ENCODE measurements at places on chromosomes 5 and 9.

GRCh38 chr5:25649628-25650265 is 1005.0 kb upstream of the CDH10 start:
- no peaks in the 10 kb centered on the region for H3K27me3 ChIP-seq
- H3K4me1 ChIP-seq = no peaks in the 10 kb centered on the region
- H3K4me3 ChIP-seq = no peak overlapping the region
- no peaks in the 10 kb centered on the region for H3K36me3 ChIP-seq

GRCh38 chr5:62692946-62693713 is 114.5 kb downstream of the LRRC70 start:
- peaks cover 4% of the 10 kb centered on the region for H3K4me1 ChIP-seq
- no peak for DNase-seq
- H3K27me3 ChIP-seq = peaks cover 3% of the 10 kb centered on the region

DNA sequence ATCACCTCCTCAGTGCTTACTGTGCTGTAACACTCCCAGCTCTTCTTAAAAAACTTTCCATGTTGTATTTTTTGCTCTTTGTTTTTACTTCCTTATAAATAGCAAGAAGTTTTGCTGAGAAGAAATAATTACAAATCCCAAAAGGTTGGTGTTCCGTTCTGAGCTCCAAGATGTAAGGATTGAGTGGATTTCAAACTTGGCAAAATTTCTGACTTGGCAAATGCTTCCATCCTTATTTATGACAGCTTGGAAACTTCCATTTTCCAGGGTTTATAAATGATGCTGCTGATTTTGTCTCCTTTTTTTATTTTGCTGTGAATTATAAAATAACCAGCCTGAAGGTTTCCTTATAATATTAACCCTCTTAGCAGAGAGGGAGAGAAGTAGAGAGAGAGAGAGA is 151.9 kb downstream of the NTRK2 start:
- H3K27ac ChIP-seq = no peak overlapping the region
- H3K27me3 ChIP-seq = no peaks in the 10 kb centered on the region
- H3K36me3 ChIP-seq = no peaks in the 10 kb centered on the region
- H3K4me1 ChIP-seq = no peaks in the 10 kb centered on the region

DNA sequence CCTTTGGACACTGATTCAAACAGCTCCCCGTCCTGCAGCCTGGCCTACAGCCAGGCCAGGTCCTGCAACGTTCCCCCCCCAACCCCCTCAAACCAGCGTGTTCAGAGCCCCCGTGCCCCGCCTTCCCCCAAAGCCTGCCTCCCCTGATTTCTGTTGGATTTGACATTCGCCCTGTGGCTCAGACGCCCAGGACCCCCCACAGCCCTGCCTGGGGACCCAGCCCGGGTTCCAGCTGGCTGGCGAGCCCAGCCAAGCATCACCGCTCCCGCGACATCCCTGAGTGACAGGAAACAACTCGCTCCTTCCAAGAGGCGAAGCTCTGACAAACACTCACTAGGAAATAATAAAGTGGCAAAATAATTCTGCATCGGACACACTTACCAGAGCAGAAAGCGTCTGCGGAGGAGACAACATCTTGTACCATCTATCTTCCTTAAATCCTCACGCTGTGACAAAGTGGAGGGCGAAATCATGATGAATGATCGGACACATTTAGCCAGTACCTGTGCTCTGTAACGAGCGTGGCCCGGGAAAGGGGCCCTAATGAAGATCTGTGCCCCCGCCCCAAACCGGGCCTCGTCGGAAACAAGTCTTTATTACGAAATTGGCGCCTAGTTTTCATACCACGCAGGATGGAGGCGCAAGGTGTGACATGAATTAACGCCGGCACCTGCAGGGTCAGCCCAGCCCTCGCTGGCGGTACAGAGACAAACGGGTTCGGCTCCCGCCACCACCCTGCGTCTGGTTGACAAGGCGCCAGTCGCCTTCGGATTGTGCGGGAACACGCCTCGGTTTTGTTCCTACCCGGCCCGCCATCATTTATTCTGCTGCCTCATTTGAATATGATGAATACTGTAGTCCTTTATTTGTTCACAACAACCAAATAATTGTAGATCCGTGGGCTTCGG is 91.0 kb upstream of the MVB12B start:
- H3K4me1 ChIP-seq = peaks cover under 1% of the 10 kb centered on the region
- no peaks in the 10 kb centered on the region for H3K27me3 ChIP-seq
- no peaks in the 10 kb centered on the region for H3K36me3 ChIP-seq
- H3K27ac ChIP-seq = no peak overlapping the region

DNA sequence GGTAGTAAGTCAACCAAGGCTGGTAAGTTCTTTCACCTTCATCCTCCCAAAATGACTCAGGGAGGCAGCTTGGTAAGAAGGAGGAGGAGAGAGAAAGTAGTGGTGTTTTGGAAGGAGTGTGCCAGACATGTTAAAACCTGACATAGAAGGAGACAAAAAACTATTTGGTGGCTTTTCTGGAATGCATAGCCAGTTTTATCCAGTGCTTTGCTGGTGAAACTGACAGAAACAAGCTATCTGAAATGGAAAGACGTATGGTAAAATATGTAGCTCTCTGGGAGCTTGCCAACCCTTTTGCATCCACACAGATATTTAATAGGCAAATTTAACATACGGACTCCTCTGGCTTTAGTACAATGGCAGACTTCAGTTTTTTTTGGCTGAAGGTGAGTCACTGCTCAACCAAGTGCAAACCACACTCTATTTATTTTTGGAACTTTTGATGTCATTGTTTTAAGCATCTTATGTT is 45.4 kb downstream of the RAB14 start:
- peak; percentile 74 for DNase-seq
- no peaks in the 10 kb centered on the region for H3K27me3 ChIP-seq
- no peak overlapping the region for H3K4me3 ChIP-seq
- H3K27ac ChIP-seq = peak overlapping the region; percentile 88
- H3K36me3 ChIP-seq = peaks cover 64% of the 10 kb centered on the region
- peaks cover 47% of the 10 kb centered on the region for H3K4me1 ChIP-seq

Measured in B cell (primary cell).